Stimulated activated CD4-positive, alpha-beta T cell treated with anti-CD3 and anti-CD28 coated beads, Interleukin-4, amount 100 ng/mL, for 4 hours (primary cell): ENCODE measurements at places on chromosomes 13 and 19.
A peak's percentile ranks its signal among the peaks of the same experiment; 100 is the strongest.

DNA sequence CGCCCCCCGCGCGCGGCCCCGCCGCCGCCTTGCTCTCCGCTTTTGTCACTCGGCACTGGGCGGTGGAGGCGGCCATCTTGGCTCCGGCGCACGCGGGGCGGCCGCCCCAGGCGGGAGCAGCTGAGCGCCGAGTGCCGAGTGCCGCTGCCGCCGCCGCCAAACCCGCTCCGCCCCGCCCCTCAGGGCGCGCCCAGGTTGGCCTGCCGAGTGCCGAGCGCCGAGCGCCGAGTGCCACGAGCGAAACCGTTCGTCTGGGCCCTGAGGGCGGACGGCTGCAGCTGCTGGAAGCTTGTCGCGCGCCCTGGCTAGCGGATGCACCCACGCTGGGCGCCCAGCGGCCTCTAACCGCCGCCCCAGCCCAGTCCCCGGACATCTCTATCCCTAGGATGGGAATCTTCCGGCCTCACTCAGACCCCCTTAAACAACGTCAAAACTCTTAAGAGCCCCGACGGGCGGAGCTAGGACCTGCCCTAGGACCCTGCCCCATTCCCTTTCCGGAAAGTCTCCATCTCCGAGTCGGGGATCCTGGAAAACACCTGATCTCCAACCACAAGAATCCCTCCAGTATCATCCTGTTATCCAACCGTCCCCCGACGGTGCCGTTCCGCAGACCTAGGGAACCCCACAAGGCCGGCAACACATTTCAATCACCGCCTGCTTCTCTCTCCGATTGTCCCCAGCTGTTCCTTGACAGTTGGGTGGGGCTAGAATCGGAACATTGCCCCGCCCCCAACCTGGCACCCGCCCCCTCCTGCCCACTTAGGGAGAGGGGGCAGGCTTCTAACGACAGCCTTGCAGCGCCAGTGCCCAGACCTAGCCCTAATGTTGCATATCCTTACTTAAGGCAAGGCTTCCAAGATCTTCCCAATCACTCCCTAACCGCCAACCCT is 14.1 kb upstream of the AKAP8L start:
- DNase-seq, result peak; percentile 94

DNA sequence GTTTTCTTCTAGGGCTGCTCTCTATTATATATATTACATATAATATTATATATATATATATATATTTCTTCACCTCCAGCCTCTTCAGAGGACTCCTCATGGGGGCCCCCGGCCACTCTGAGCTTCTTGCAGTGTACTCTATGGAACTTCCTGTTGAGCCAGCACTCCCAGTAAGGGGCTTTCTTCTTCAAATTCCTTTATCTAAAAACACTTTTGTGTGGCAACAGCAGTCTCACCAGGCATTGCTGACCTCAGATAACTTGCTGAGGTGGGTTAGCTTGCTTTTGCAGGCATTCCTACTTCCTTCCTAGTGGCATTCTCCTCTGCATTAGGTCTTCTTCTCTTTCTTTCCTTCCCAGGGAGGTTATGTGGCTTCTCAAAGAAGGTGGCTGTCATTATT is 381.5 kb downstream of the MYO16 start:
- DNase-seq, result no peak

DNA sequence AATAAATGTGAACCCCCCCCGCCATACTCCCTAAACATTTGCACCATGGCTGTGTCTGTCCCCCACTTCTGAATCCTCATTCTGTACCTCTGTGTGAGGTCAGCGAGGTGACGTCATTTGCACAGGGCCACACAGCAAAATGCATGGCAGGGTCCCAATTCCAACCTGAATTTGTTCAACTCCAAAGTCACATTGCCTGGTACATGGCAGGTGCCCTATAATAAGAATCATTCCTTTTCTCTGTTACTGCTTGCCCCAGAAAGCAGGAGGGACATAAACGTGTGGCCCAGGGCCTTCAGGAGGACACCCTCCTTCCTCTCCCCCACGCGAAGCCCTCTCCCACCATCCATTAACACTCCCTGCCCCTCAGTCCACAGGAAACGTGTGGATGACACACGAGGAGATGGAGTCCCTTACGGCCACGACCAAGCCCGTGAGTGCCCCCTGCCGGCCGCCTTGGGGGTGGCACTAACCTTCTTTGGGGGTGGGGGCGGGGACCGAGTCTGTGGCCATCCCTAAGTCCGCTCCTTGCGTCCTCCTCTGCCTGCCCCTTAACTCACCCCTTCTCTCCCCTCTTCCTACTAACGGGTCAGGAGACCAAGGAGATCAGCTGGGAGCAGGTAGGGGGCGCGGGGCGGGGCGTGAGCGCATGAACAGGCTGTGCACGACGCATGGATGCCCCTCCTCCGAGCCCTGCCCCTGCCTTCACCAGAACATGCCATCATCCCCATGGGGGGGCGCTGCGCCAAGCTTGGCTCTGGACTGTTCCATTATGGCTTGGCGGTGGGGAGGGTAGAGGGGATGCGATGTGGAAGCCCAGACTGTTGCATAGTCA is 9.4 kb downstream of the HRC start:
- DNase-seq, result peak; percentile 77

GRCh38 chr13:26914148-26914547 is 153.6 kb upstream of the GPR12 start:
- no peak for DNase-seq

DNA sequence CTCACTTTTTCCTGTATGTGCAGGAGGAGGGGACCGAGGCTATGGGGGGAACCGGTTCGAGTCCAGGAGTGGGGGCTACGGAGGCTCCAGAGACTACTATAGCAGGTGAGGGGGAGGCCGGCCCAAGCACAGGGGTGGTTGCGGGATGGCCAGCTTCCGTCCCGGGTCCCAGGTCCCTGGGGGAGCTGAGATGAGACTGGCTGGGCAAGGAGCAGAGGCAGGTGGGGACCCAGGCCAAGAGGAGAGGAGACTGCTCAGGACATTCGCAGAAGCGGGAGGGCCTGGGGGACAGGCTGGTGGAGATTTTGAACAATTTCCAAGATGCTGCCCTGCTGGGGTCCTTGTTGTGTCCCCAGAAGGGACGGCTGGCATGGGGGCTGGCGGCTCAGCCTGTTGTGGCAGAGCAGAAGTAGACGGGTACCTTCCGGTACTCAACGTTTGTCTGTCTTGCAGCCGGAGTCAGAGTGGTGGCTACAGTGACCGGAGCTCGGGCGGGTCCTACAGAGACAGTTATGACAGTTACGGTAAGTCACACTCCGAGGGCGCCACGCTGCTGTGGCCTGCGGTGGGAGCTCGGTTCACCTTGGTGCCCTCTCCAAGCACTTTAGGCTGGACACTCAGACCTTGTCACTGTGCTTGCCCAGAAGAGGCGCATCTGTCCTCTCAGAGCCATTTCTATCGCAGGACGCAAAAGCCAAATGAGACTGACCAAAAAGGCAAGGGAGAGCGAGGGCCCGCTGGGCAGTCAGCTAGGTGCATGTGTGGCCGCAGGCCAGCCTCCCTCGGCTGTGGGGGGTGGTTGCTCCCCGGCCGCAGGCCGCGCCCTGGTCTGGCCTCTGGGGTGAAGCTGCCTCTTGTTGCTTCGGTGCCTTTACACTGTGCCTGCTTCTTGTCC is 2.6 kb downstream of the CIRBP start:
- no peak for DNase-seq

DNA sequence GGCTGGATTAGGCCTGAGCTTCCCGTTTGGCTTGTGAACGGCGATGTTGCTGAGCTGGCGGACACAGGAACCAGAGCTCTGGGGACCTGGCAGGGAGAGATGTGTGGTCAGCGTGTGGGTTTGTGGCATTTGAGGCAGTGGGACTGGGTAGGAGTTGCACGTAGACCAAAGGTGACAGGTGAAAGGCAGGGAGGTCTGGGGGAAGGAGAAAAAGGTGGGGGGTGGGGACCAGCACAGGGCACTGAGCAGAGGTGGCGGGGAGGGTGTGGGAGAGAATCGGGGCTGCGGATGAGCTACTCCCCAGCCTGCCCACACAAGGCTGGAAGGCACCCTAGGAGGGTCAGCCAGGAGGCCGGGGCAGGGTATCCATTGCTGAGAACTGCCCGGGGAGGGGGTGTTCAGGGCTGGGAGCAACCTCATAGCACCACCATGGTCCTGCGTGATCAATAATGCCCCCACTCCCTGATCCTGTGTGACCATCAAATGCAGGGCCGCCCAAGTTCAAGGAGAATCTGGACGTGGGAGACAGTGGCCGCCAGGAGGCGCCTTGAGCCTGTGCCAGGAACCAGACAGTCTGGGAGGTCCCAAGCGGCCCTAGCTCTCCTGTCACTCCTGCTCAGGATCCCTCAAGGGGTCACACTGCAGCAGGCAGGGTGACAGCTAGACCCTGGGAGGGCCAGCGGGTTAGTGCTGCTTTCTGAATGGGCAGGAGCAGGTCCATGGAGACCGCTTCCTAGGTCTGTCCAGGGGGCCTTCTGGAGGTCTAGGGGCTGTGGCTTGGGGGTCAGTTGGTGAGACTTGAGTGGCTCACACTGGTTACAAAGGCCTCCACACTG is 12.8 kb upstream of the SELENOW start:
- peak; percentile 38 for DNase-seq

DNA sequence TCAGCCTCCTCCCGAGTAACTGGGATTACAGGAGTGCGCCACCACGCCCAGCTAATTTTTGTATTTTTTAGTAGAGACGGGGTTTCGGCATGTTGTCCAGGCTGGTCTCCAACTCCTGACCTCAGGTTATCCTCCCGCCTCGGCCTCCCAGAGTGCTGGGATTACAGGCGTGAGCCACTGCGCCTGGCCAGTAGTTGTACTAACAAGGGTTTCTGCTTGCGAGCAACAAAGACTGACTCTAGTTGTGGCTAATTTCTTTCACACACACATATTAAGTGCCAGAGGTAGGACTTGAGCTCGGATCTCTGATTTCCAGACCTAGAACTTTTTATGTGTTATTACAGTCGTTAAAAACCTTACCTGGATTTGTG is 635 bp upstream of the PCCA start:
- DNase-seq, result no peak

DNA sequence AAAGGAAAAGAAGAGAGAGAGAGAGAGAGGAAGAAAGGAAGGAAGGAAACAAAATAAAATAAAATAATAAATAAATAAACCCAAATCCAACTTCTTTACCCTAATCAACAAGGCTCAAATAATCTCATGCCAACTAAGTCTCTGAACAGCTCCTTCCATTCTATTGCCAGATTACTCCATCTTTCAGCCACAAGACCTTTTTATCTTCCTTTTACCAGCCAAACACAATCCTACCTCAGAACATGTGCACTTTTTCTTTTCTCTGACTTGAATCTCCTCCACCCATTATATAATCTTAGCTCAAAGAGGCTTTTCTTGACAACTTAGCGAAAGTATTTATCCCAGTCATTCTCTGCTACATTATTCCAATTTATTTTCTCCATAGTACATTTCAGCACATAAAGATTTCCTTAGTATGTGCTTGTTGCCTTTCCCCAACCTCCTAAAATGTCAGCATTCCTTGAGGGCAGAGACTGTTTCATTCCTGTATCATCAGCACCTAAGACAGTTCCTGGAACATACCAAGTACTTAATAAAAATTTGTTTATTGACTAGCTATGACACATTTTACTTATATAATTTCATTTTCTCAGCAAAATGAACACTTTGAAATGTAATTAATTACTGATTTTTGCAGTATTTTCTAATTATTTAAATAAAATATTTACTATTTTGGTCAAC is 33.5 kb upstream of the USPL1 start:
- DNase-seq, result no peak

GRCh38 chr13:55553701-55554100 is 1587.0 kb upstream of the PRR20A start:
- DNase-seq, result no peak

GRCh38 chr13:51243832-51244231 is 21.6 kb downstream of the FAM124A start:
- no peak for DNase-seq

- DNase-seq, result no peak
Observed at GRCh38 chr13:112771877-112772538, 82.2 kb downstream of the ATP11A start.

DNA sequence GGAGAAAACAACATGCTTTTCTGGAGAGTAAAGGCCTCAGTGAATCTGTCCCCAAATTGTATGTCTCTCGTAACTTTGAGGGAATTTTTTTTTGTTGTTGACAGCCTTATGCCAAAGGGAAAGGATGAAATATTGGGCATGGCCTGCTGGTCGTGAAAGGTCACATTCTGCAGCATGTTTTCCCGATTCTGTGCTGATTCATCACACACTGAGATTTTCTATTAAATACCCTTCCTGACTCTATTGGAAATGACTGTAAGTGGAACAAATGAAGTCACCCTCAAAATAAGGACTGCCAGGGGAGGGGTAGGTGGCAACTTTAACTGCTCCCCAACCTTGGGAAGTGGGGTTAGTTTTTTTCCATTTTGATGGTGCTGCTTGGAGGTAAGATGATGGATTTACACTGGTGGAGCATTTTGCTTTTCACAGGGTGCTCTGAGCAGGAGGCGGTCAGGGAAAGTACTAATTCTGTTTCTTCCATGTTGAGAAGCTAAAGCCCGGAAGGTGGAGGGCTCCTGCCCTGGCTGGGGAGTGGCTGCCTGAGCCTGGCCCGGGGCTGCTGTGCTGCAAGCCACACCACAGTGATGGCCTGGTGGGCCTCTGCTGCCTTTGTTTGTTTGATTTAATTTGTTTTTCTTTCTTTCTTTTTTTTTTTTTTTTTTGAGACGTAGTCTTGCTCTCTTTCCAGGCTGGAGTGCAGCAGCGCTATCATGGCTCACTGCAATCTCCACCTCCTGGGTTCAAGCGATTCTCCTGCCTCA is 116.8 kb upstream of the SPATA13 start:
- no peak for DNase-seq

DNA sequence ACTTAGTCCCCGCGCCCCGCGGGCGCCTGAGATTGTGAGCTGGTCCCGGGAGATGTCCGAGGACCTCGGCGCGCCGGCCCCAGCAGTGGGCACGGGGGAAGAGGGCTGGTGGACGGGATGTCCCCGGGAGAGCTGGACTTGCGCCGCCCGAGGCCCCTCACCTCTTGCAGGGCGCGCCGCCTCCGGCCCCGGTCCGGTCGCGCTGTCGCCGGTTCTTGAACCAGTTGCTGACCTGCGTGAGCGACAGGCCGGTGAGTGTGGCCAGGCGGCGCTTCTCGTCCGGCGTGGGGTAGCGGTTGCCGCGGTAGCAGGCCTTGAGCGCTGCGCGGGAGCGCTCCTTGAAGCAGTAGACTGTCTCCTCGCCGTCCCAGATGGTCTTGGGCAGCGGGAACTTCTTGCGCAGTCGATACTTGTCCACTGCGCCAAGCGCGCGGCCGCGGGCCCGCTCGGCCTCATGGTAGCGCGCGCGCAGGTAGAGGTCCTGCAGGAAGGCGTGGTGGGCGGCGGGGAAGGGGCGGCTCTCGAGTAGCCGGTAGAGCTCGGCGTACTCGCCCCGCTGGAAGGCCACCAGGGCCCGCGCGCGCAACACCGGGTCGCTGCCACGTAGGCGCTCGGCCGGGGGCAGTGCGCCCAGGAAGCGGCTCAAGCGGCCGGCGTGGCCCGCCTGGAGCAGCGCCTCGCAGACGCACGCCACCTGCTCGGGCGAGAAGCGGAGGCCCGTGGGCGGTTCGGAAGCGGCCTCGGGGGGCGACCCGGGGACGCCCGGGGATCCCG is 984 bp downstream of the SIX5 start:
- DNase-seq, result peak; percentile 25

- DNase-seq, result no peak
Observed at GRCh38 chr19:10812196-10812595, 23.8 kb downstream of the TMED1 start.
